ENCODE measurements at places on chromosomes 3 and 15. TPM values are rescaled to one million over a fixed set of nuclear protein-coding genes. Genes with fewer than 3 reads are reported as not detected.
A peak's percentile ranks its signal among the peaks of the same experiment; 100 is the strongest.

DNA sequence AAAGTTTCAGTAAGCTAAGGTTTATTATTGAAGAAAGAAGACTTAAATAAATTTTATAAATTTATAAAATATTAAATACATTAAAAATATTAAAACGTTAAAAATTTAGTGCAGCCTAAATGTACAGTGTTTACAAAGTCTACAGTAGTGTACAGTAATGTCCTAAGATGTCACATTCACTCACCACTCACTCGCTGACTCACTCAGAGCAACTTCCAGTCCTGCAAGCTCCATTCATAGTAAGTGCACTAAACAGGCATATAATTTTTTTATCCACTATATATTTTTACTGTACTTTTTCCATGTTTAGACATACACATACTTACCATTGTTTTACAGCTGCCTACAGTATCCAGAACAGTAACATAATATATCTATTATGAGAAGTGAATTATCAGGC lies 51.5 kb downstream of the TJP1 start:
- DNase-seq: no peak

GRCh38 chr3:183879243-183879642 lies 5.4 kb downstream of the PARL start:
- no peak for DNase-seq

GRCh38 chr3:16838561-16838960 lies 46.2 kb upstream of the PLCL2 start:
- DNase-seq: no peak

DNA sequence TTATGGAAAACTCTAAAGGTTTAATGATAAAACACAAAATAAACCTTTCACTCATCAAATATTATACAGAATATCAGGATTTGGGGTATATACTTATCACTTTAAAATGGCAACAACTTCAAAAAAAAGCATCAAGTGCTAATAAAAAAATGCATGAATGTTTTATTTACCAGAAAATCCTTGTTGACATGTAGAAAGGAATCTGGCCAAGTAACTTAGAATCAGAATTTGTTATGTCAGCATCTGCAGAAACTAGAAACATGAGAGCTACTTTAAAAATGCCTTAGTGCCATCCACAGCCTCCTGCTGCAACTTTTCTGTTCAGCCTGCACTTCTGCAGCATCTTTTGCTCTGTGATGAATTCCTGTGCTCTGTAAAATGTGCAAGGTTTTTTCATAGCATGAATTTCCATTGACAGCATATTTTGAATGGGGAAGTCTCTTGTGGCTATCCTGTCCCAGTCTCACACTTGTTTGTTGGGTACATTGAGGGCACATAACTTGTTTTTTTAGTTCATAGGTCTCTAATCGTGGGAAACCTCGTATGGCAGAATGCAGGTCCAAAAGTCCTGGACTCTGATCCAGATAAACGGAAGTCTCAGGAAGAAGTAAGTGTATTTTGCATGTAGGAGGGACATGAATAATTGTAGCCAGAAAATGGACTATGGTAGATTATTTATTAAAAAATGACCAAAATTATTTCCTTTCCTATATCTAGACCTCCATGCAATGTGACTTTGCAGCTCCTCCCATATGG lies 21.1 kb upstream of the MYRIP start:
- no peak for DNase-seq

DNA sequence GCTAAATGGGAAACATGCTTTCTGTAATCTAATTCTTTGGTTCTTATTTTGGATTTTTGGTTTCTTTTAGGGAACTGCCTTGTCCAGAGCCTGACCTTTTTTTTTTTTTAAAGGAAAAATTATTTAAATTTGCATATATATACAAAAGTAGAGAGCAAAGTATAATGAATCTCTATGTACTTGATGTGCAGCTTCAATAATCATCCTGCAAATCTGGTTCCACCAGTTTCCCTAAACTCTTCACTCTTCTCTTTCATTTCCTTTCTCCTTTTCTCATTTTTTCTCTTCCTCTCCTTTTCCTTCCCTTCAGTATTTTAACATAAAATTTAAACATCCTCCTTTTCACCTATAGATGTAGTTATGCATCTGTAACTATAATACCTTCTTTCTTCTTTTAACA lies 82.5 kb downstream of the USP13 start:
- DNase-seq: no peak

DNA sequence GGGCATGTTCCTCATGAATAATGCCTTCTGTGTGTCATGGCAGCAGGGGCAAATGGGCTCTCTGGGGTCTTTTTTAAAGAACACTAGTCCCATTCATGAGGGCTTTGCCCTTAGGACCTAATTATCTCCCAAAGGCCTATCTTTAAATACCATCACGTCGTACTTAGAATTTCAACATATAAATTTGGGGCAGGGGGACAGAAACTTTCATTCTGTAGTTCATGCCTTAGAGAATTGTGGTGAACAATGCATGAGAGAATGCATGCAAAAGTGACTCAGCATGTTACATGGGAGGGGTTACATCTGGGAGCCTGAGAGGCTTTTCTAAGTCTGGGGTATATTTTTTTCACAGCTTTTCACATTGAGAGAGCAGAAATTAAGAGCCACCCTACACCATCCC lies 208.5 kb upstream of the ROPN1 start:
- no peak for DNase-seq

The UCN2 gene
- 0.54 TPM for total RNA-seq

GRCh38 chr3:25532431-25533162 lies 104.5 kb downstream of the RARB start:
- DNase-seq: no peak

DNA sequence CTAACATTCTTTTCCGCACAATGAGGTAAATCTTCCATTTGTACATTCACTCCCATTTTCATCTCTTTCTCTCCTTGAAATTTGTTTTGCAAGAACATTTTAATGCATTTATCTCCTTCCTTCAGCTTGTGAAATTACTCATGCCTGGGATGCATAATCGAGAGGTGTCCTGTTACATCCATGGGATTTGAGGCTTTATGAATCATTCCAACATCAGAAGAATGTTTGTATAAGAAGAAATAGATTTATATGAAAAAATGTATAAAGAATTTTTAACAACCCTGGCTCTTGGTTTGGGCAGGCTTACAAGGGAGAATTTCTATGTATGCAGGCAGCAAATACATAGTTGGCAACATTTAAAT lies 93.2 kb upstream of the MBNL1 start:
- peak; percentile 95 for DNase-seq

DNA sequence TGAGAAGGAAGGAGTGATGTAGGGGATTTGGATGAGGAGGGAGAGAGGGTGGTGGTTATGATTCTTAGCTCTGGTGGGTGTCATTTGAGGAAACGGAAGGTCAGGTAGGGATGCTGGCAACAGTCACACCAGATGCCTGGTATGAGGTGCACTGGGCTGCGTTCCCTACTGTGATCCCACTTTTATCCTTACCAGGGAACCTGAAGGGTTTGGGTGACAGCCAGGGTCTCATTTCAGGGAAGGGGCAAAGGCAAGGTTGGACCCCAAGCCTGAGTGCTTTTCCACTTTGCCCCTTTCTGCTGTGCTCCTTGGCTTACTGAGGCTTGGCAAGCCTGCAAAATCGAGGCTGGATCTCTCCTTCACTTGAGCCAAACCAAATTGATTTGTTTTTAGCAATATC lies 36.0 kb upstream of the SACM1L start:
- DNase-seq: no peak

The ZKSCAN7 gene
- 5.0 TPM for total RNA-seq

DNA sequence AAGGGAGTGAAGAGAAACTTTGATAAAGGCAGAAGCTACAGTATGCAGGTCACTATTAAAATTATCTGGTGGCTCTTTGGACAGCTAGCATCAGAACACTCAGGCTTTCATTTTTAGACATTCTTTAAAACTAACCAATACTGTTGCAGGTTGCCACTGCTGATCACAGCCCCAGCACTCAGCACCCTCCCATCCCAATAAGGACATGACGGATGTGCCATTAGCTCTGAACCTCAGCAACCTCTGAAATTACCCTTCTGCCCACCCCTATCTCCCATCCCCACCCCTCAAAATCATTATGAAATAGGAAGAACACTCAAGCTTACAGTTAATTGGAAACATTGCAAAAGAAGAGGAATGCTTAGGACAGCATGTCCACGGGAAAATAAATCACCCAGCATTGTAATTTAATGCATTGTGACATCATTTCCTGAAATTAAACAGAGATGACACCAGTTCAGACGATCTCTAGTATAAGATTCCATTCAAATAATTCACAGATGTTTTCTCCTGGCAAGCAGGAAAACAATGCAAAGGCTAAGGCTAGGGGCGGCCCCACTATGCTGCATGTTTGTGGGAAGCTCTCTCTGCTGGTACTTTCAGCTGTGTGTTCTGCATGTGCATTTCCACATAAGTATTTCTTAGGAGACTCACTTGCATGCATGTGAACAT lies 71.6 kb downstream of the MEIS2 start:
- DNase-seq: peak; percentile 72

The ADAMTSL3 gene
- total RNA-seq: 2.0 TPM

The PTH1R gene
- total RNA-seq: not detected

- DNase-seq: peak; percentile 85
Observed at GRCh38 chr3:78804251-78805037, 963.4 kb downstream of the ROBO1 start.

DNA sequence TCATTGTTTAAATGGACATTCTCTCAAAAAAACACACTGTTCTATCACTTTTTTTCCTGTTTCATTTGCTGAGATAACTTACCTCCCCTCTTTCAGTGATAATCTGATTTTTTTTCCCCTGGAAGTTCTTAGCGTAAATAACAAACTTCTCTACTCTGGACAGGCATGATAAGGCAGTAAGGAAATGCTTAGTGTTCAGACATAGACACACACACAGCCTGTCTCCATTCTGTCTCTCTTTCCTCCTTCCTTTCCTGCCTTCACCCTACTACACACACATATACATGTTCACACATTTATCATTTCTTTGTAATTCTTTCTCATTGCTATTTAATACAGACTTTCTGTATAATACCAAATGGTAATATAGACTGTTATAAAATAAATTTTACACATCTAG lies 470.8 kb upstream of the ROBO1 start:
- no peak for DNase-seq

The CIDEC gene
- not detected for total RNA-seq

- DNase-seq: no peak
Observed at GRCh38 chr15:38267421-38268022, 14.9 kb downstream of the SPRED1 start.

DNA sequence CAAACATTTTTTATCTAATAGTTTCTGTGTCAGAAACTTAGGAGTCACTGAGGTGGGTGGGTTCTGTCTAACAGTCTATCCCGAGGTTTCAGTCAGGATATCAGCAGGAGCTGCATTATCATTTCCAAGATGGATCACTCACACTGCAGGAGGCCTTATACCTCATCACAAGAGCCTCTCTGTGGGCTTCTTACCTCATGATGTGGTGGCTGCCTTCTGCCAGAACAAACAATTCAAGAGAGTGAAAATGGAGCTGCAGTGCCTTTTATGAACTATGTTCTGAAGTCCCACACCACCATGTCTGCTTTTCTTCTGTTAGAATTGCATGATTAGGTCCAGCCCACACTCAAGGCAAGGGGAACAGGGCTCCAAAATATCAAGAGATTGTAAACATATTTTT lies 27.9 kb downstream of the RFX7 start:
- peak; percentile 69 for DNase-seq

The JMJD7 gene
- 3.1 TPM for total RNA-seq

DNA sequence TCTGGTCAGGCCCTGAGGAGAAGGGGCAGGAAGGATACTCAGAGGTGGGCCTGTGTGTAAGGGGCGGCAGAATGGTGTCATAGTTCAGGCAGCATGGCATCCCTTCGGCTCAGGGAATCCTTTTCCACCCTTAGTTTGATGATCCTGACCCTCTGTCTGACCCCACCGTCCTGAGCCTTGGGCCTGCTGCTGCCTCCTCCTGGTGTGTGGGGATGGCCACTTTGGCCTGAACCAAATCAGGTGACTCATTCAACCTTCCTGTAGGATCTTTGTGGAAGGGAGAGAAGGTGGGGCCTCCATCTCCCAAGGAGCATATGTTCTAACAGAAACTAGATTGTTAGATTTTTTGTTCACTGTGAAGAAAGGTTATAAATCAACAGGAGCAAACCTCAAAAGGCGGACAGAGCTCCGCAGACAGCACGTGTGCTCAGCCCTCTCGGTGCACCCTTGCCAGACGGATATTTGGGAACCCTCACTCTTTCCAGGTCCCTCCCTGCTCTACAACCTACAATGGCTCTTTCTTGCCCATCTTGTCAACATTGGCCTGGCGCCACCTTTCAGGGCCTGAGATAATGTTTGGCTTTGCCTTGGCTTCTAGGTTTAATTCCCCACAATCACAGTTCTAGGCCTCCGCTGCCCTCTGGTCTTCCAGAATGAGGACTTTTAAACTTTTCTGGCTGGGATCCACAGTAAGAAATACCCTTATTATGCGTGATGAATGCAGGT lies 21.7 kb downstream of the THSD4 start:
- DNase-seq: peak; percentile 44

DNA sequence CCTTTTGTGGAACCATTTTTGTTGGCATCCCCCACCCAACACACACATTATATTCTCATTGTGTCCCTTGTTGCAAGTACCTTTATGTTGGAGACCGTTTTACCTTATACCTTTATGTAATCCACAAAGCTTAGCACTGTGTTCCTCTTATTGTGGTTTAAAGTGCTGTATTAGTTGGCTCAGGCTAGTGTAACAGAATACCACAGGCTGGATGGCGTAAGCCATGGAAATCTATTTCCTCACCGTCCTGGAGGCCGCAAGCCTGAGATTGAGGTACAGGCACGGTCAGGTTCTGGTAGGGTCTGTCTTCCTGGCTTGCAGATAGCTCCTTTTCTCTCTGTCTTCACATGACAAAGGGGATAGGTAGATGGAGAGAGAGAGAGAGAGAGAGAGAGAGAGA lies 302.8 kb downstream of the ROBO2 start:
- DNase-seq: no peak

- DNase-seq: no peak
Observed at GRCh38 chr15:39616731-39617455, 36.0 kb downstream of the THBS1 start.

GRCh38 chr3:23762759-23763477 lies 42.8 kb upstream of the UBE2E1 start:
- peak; percentile 58 for DNase-seq

GRCh38 chr3:158659454-158660237 lies 12.8 kb downstream of the LXN start:
- DNase-seq: peak; percentile 86

The DNAH12 gene
- 0.09 TPM for total RNA-seq

- no peak for DNase-seq
Observed at GRCh38 chr3:105676621-105677300, 192.1 kb downstream of the CBLB start.

- no peak for DNase-seq
Observed at GRCh38 chr3:121619691-121620090, 26.5 kb downstream of the FBXO40 start.

DNA sequence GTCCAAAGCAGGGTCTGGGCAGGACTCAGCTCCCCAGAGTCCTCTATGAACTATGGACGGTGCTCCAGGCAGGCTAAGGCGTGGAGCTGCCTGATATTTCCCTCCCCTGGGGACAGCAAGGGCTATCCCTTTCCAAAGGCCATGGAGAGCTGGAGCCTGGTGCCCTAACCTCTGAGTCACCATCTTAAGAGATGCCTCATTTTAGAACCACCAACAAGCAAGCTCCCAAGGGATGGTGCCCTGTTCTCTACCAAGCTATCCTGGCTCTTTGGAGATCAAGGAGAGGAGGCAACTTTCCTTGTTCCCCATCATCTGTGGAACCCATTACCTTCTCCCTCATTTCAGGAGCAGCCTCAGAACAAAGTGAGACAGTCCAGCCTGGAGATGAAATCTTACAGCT lies 15.7 kb downstream of the STARD5 start:
- no peak for DNase-seq

The GOLGA8H gene
- total RNA-seq: 0.63 TPM

GRCh38 chr3:19934098-19934566 lies at the start of gene EFHB:
TSS of gene EFHB (minus strand) at chr3:19934217. CDS start at chr3:19934018, 199 bp downstream.
- no peak for DNase-seq

- DNase-seq: no peak
Observed at GRCh38 chr15:60591496-60592370, 112.8 kb upstream of the ICE2 start.

Measured in fibroblast of the aortic adventitia (primary cell).